ENCODE measurements at places on chromosomes 12 and 14.

GRCh38 chr14:82313889-82314288 is 780.2 kb upstream of the SEL1L start:
- no peak for DNase-seq

DNA sequence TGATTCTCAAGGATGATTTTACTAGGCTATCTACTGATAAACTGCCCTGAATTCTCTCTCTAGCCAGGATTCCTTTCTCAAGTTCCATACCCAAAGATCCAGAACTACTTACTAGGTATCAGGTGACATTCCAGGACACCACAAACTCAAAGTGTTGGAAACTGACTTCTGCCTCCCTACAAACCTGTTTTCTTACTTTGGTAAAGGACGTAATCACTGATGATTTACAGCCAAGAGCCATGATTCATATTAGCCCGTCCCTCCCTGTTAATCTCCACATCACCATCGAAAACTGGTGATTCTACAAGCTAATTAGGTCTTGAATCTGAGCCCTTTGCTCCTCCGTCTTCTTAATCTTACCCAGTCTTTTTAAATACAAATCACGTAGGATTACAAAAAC is 1.0 kb upstream of the ATG14 start:
- no peak for DNase-seq

GRCh38 chr14:99943620-99944019 is 121.6 kb upstream of the EVL start:
- DNase-seq = no peak

DNA sequence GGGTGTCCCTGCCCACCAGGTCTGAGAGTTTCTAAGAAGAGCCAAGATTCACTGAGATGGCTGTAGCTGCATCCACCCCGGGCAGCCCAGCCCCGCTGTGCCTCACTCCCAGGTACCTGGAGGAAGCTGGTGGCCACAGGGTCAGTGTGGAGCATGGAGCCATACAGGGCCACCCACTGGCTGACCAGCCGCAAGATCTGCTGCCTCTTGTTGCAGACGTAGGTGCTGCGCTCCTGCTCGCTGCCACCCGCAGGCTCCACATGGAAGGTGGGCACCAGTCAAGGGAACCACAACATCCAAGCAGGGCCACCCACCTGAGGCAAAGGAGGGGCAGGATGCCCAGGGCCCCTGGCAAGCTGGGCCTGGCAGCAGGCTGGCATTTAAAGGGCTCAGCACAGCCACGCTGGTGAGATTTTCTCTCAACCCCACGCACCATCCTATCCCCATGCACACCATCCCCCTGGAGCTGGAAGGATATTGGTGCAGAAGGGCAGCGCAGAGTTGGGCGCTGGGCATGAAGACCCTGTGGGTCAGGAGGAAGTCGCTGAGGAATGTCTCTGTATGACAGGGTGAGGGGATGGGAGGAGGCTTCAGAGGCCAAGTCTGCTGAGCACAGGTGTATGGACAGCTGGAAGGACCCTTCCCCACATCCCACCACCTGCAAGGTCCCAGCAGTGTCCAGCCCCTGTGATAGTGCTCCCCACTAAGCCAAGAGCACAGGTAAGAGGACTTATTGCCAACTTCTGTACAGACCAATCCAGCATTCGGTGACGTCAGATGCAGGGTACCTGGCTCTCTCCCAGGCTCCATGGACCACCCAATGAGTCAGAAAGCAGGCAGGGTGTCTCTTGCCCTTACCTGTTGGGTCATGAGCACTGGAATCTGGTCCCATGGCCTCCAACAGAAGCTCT is 10.8 kb downstream of the RAPGEF3 start:
- no peak for DNase-seq

GRCh38 chr14:74418031-74418430 is 8.0 kb downstream of the SYNDIG1L start:
- DNase-seq = no peak

- no peak for DNase-seq
Measured at GRCh38 chr12:111434049-111434448, 28.3 kb downstream of the SH2B3 start.

DNA sequence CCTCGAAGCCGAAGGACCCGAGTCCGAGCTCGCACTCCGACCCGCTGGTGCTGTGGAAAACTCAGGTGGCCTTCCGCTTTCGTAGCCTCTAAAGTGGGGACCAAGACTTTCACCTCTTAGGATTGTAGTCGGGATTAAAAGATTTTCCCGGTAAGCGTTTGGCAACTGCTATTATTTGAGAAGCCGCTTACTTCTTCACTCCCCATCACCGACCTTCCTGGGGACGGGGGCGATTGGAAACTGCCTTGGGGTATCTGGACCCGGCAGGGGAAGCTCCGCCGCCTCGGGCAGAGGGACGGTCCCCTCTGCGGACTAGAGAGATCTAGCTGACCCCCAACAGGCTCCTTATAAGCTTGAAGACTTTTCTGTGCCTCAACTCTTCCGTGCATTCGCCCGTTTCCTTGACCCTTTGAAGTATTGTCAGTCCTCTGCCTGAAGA is 659 bp downstream of the TRAFD1 start:
- no peak for DNase-seq

DNA sequence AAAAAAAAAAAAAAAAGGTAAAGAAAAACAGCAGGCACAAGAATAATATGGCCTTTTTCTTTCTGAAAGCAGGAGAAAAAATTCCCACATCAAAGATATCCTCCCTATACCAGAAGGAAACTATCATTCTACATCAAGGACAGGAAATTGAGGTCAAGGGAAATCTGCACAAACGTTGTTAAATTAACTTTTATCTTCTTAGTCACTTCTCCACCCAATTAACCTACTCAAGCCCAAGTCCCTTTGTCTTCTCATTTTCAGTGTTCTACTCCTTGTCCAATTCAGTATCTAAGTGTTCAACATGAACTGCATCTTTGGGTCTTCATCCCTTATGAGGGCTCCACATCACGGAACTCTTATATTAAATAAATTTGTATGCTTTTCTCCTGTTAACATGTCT is 15.7 kb downstream of the NDUFA12 start:
- DNase-seq = no peak

DNA sequence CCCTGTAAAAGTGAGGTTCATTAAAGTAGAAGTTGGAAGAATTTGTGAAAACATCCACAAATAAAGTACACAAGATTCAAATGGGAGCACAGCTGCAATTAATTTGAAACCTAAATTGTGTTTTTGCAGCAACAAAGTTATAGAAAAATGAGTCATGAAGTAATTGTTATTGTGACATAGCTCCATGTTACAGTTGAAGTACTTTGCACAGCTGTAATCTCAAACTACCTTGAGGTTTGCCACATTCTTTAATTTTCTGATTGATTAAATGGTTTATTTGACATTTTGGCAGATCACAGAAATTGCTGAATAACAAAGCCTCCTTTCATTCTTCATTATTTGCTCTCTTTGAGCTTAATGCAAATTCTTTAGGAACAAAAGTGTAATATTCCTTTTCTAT is 111.3 kb downstream of the RMST start:
- DNase-seq = no peak

DNA sequence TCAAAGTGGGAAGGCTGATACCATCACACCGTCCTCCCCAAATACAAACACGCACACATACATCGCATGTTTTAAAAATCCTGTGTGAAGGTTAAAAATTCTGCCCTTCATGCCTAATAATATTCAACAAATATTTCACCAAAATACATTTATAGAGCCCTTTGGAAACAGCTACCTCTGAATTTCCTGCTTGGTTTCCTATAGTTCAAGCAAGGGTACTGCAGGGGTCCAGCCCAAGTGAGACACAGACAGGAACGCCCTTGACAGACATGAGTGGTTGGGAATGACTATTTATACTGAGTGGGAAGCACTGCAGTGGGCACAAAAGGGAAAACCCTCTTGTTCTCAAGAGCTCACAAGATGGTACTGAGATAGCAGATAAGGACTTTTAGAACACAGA is 51.0 kb downstream of the ST8SIA1 start:
- no peak for DNase-seq

GRCh38 chr14:97582022-97582421 is 784.8 kb downstream of the VRK1 start:
- DNase-seq = no peak

DNA sequence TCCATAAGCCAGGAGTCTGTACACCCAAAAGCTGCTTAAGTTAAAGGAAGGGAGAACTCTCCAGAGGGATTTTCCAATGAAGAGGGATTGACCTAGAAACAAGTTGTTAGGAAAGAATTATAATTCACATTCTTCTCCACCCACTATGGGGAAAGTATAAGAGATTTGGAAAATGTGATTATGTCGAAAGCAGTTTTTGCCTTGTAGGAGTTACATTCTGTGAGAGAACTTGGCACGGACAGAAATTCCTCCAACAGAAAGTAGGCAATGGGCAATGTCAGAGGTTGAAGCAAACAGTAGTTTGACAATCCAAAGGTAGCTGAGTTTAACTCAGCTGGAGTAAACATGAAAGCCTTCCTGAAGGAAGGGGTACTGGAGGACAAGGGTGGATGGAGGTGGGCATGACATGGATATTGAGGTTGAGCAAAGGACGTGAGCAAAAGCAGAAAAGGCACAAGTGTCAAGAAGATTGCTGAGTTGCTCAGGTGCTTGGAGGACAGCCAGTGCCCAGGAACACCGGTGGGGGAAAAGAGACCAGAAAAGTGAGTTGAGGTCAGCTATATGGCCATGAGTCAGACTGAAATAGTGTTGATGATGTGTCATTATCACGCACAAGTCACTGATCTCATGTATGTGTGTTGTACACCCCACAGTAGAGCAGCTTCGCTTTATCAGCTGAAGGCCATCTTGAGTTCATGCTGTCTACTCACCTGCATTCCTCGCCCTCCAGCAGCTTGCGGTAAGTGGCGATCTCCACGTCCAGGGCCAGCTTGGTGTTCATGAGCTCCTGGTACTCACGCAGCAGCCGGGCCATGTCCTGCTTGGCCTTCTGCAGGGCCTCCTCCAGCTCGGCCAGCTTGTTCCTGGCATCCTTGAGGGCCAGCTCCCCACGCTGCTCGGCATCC is 4.0 kb downstream of the KRT5 start:
- DNase-seq = no peak

GRCh38 chr12:50927766-50928224 is 24.5 kb upstream of the HIGD1C start:
- no peak for DNase-seq

DNA sequence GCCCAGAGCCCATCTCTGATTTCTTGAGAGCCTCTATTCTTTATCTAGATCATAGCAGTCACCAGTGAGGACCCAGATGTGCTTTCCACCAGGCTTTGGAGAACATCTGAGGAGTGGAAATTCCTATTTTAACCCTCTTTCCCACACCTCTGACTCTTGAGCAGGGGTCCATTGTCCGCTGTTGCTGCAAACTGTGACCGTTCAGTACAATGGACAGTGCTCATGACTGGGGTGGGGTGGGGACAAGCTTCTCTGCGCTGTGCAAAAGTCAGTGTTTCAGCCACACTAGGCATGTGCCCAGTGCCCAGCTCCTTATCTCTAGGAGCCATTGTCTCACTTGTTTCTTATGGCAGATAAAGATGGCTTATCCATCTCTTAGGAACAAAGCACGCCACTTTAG is 16.9 kb upstream of the KRT7 start:
- no peak for DNase-seq

DNA sequence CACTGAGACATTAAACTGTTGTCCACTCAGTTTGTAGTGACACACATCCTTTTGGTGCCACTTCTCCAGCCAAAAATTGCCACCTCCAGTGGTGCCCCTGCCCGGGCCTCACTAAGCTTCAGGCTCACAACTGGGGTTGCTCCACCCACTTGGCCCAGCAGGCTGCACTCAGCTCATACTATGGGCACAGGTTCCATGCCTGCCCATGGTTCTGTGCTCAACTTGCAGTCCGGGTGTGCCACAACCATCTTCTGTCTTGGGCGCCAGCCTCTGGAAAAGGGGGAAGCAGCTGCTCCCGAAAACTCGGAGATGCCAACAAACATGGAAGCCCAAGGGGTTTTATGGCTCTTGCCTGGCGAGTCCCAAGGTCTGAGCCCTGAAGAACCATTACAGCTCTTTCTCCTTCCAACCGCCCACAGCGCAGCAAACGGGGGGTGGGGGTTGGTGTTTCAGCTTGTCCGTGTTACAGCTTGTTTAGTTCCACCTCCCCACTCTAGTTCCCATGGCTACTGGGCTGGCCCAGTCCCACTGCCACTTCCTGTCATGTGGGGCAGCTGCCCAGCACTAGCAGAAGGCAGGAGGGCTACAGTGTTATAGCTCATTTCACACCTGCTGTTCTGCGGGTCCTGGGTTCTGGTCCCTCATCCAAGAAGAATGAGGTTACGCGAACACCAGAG is 998.3 kb downstream of the SLC16A7 start:
- DNase-seq = no peak

DNA sequence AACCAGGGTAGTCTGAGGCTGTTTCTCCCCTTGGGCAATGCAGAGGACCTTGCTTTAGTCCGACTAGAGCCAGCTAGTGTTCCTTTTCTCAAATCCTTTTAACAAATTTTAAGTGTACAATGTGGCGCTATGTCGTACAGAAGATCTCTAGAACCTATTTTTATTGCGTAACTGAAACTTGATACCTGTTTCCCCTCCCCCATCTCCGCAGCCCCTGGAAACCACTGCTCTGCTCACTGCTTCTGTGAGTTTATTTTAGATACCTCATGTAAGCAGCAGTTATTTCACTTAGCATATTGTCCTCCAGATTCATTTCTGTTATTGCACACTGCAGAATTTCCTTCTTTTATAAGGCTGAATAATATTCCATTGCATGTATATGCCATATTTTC is 1092.3 kb downstream of the AACS start:
- no peak for DNase-seq

DNA sequence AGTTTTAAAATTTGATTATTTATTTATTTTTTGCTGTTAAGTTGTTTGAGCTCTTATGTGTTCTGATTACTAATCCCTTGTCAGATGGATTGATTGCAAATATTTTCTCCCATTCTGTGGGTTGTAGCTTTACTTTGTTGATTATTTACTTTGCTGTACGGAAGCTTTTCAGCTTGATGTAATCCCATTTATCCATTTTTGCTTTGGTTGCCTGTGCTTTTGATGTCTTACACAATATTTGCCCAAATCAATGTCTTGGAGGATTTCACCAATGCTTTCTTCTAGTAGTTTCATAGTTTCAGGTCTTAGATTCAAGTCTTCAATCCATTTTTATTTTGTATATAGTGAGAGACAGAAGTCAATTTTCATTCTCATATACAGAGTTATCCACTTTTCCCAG is 56.5 kb upstream of the PCNX4 start:
- no peak for DNase-seq

DNA sequence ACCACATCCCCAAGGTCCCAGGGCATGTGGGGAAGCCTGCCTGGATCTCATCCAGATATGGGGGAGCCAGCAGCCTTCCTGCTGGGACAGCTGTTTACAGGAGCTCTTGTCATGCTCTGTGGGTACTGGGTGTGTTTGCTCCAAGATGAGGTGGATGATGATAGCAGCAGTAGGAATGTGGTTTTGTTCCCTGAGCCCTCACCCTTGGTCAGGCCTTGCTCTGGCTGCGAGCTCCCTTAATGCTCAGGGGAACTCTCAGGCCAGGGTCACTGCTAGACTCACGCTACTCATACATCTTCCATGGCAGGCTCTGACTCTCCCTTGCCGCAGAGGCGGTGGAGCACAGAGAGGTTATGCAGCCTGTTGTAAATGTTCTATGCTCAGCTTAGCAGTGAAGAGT is 990.3 kb downstream of the AACS start:
- no peak for DNase-seq

Data from stimulated activated CD4-positive, alpha-beta T cell treated with anti-CD3 and anti-CD28 coated beads, Interleukin-1b, Interleukin-23, amount 100 ng/mL, for 24 hours (primary cell).